Foreskin keratinocyte (primary cell): ENCODE measurements at places on chromosomes 3 and 15.

- DNase-seq = no peak
These were observed 13.2 kb downstream of the PAK6 start for GRCh38 chr15:40252141-40252437.

DNA sequence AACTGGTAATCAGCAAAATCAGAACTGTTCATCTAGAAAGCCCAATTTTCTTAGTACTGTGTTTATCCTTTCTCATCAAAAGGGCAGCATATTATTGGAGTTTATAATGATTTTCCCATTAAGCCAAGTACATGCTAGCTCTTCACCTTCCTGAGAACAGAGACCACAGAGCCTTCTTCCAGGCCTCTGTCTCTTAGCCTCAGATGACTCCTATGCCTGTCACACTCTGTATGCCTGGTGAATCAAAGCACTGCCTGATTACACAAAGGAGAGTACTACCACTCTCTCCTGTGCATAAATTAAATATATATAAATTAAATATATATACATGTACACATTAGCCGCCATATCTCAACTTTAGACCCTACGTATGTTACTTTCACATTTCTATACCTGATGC, 636.1 kb downstream of the NTRK3 start:
- DNase-seq = peak; percentile 18

- DNase-seq = no peak
These were observed 66.5 kb downstream of the PLXNA1 start for GRCh38 chr3:127049393-127049792.

- DNase-seq = no peak
These were observed 7.0 kb downstream of the PAK6 start for GRCh38 chr15:40245666-40246450.

GRCh38 chr3:111608383-111608782, 13.2 kb upstream of the ZBED2 start:
- DNase-seq = no peak

DNA sequence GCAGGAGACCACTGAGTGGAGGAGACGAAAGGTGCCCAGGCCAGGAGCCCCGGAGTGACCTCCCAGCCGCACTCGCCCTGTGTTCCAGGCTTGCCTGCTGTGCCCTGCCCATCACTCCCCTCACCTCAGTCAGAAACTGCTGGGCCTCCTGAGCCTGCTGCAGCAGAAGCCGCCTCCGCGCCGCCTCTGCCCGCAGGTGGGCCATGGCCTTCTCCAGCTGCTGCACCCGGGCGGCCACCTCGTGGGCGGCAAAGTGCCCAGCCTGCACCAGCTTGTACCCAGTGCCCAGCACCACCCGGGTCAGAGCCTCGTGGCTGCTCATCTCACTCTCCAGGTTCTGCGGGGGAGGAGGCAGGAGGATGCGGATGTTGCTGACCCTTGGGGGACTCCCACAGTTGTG, 17.6 kb downstream of the PLA2G4B start:
- no peak for DNase-seq

DNA sequence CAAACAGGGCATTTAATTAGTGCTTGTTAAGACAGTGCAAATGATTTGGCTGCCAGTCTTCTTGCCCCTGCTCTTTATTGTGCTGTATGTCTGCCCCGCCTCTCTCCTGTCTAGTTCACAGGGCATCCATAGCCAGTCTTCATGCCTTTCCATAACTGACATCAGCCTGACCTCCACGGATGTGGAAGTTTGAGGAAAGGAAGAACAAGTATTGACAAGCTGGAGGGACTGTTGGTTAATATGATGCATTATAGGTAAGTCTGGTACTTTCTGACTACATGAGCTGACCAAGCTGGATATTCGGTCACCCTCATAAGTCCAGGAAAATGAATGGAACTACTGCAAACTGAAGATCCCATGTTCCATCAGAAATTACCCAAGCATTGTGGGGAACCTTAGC, 325.9 kb downstream of the TIGIT start:
- DNase-seq = peak; percentile 70
